ENCODE measurements at places on chromosomes 7 and 10.

DNA sequence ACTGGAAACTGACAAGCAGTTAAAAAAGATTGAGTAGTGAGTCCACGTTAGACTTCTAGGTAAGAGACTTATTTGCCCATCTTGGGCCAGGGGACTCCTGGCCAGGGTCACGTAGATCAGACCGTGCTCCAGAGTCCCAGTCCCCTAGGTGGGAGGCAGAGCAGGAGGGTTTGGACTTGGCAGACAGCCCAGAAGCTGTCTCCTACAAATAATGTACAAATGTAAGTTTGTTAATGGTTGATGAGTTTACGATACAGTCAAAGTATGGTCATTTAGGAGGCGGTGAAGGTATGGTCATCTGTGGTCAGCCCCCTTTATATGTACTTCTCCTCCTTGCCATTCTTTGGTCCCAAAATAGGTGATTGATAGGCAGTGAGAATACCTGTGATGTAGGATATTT, 28.2 kb downstream of the INPP5F start:
- DNase-seq, result no peak

GRCh38 chr7:137772748-137773147, 74.0 kb downstream of the DGKI start:
- DNase-seq, result no peak

- DNase-seq, result no peak
Observed at GRCh38 chr10:49008091-49008490, 68.5 kb upstream of the LRRC18 start.

DNA sequence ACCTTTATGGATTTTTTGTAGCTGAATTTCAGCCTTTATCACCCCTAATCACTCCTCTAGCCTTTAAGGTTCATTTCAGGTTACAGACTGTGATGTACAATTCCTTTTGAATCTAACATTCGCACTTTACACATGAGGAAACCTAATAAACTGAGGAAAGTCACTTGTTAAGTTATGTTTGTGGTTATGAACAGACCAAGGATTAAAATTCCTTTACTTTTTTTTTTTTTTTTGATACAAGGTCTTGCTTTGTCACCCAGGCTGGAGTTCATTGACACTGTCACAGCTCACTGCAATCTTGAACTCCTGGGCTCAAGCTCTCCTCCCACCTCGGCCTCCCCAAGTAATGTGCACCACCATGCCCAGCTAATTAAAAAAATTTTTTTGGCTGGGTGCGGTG, 3.6 kb downstream of the MCU start:
- DNase-seq, result no peak

GRCh38 chr7:158229945-158230344, 357.7 kb downstream of the PTPRN2 start:
- no peak for DNase-seq

DNA sequence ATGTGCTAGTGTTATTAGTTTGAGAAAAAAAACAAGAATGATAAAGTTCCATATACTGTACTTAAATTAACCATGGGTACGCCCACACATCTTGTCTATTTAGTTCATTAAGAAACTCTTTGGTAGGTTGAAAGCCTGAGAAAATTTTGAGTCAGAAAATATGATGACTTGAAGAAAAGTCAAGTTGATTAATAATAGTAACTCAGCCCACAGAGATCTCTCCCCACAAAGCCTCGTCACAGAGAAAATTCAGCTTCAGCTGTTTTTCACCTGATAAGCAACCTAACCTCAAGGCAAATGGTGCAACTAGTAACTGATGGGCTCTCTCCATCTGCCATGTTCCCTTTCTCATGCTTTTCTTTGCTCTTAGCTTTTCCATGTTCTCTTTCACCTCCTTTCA, 1021.6 kb downstream of the GATA3 start:
- DNase-seq, result no peak

- no peak for DNase-seq
Observed at GRCh38 chr7:139132887-139133286, 23.4 kb upstream of the ZC3HAV1 start.

DNA sequence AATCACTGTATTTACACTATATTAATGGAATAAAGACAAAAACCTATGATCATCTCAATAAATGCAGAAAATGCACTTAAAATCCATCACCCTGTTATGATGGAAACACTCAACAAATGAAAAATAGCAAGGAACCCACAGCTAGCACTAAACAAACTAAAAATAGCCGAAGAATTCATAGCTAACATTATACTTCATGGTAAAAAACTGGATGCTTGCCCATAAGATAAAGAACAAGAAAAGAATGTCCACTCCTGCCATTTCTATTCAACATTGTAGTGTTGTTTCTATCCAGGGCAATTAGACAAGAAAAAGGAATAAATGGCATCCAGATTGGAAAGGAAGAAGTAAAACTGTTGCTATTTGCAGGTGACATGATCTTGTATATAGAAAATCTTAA, 142.1 kb downstream of the STK31 start:
- DNase-seq, result no peak

- DNase-seq, result peak; percentile 27
Observed at GRCh38 chr7:36984041-36984521, 259.8 kb upstream of the AOAH start.

DNA sequence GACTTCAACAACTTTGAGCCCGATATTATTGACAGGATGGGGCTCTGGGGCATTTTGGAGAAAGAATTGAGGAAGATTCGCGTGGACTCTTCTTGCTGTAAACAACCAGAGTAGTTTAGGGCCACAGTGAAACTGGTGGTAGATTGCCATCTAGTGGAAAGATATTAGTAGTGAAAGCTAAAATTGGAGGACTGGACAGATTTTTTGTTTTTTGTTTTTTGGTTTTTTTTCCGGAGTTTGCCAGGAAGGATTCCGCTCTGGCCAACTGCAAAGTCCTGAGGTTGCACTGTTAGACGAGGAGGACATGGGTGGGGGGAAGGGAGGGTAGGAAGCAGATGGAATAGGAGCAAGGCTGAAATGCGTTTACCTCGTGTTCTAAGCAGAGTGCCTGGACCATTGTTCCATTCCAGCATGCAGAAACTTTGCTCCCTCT, 11.7 kb downstream of the NOBOX start:
- peak; percentile 36 for DNase-seq

DNA sequence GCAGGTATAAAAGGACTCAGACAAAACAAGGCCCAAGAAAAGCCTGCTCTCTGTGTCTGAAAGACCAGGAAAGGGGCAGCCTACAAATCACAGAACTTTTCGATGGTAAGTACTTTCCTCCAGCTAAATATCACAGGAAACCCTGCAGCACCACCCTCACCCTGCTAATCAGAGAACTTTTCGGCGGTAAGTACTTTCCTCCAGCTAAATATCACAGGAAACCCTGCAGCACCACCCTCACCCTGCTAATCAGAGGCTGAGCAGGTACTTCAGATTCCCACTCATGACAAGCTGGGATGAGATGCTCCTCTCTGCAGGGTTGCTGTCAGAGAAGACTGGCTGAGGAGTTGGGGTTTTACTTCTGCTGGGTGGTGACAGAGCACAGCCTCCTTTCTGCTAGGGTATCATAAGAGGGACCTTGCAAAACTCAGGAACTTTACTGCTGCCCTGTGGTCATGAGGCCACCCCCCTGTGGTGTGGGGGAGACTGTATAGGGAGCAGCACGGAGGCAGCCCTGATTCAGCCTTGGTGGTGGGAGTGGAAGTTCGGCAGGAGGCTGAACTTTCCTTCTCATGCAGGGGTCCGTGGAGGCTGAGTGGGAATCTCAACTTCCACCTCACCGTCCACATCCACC, 7.2 kb downstream of the WDR37 start:
- DNase-seq, result no peak

- no peak for DNase-seq
Observed at GRCh38 chr10:75294031-75294437, 58.3 kb upstream of the COMTD1 start.

DNA sequence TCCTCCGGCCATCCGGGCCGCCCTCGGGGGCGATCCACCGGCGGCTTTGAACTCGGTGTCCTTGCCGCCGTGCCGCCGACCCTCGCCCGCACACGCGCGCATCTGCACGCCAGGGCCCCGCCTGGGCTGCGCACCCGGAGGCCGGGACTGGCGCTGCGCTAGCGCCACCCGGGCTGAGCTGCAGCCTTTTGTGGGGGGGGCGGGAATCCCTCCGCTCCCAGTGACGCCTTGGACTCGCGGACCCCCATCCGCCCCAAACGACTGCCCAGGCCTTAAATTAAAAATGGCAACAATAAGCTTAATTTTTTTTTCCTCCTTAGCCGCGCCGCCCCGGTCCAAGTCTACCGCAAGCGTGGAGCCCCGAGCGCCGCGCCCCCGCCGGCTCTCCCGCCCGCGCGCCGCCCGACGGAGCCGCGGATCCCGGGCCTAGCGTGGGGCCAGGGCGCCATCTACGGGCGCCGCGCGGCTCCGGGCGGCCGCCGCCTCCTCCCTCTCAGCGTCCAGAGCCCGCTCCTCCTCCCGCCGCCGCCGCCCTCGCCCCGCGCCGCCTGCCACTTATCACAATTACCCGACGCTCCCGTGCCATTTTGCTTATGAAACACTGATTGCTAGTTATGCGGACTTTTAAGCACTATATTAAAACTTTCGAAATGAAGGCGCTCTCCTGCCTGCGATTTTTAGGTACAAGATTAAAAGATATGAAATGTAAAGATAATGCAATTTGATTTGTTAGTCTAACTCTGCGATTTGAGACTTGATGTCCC, 7.5 kb upstream of the EBF3 start:
- DNase-seq, result no peak

- DNase-seq, result no peak
Observed at GRCh38 chr7:147803606-147804005, 787.0 kb upstream of the C7orf33 start.

- no peak for DNase-seq
Observed at GRCh38 chr7:142960955-142961512, 1.1 kb downstream of the KEL start.

Data from spinal cord (tissue), 10 donors.